ENCODE measurements at places on chromosomes 1 and 21.

- no peak for DNase-seq
These were observed 103.8 kb upstream of the ARHGEF16 start for GRCh38 chr1:3350506-3351261.

- no peak for DNase-seq
These were observed 5.9 kb upstream of the PRKAA2 start for GRCh38 chr1:56639211-56639610.

DNA sequence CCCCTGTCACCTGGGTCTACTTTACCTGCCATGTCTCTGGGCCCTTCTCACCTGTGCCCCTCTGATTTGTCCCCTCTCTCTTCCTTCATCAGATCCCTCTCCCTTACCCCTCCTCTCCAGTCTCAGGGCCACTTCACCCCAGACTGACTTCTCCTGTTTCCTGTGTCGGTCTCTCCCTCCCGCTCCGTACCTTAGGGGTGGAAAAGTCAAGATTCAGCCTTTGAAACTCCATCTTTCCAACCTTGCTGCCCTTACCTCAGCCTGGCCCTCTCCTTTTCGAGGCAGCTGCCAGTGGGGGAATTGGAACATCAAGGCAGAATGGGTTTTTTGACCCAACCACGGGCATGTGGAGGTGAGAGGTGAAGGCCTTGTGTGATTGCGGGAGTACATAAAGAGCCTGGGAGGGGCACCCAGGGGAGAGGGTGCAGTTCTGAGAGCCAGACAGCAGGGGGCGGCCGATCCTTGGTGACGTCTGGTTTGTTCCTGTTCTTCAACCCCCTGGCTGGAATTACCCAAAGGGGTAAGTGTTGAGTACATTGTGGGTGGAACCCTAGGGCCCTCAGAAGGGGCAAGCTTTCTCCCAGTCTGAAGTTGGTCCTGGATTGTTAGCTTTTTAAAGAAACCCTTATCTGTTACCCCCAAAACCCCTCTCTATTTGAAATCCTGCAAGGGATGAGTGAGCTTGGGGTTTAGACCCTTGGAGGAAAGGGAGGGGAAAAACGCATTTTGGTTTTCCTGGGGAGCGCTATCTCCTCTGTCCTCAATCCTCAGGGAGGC is 12.3 kb upstream of the DMBX1 start:
- DNase-seq = no peak

DNA sequence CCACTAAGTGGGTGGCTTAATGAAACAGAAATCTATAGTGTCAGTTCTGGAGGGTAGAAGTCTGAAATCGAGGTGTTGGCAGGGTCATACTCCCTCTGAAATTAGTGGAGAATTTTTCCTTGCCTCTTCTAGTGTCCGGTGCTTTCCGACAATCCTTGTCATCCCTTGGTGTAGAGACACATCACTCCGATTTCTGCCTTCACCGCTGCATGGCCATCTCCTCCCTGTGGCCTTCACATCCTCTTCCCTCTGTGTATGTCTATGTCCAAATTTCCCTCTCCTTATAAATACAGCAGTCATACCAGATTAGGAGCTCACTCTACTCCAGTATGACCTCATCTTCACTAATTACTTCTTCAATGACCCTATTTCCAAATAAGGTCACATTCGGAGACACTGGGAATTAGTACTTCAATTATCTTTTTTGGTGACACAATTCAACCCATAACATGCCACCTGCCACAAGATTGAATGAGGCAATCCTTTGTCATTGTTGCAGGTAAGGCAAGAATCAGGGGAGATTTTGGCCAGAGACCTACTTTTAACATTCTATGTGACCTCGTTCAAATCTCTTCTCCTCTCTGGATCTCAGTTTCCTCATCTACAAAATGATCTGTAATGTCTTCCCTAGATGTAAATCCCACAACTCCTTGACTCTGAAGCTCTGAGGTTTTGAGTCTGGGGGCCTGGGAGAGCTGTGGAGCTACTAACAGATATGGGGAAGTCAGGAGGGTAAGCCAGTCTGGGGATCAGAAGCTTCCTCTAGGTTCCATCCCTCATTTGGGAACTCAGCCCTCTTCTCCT is 16.1 kb downstream of the NAV1 start:
- no peak for DNase-seq

DNA sequence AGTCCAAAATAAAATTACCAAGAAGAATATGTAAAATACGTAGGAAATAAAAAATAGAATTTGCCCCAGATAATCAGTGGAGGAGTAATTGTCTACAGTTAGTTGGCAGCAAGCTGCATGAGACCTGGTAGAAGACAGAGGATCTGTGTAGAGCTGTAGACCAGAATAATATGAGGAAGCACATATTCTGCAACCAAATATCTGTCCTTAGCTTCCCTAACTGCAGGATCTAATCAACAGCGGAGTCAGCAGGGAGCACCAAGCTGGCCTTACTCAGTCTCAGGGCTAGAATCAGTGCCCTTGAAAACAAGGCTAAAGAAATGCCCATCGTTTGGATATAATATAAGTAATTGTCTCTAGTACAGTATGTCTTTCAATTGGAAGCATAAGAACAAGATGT is 6.1 kb upstream of the GCSAML start:
- no peak for DNase-seq

GRCh38 chr1:3183813-3184212 is 114.8 kb downstream of the PRDM16 start:
- no peak for DNase-seq

- no peak for DNase-seq
These were observed 247.9 kb upstream of the LYPLAL1 start for GRCh38 chr1:218925777-218926176.

- DNase-seq = no peak
These were observed 64.8 kb downstream of the SYF2 start for GRCh38 chr1:25167269-25168192.

GRCh38 chr1:22174446-22175220 is 31.7 kb upstream of the WNT4 start:
- DNase-seq = no peak

DNA sequence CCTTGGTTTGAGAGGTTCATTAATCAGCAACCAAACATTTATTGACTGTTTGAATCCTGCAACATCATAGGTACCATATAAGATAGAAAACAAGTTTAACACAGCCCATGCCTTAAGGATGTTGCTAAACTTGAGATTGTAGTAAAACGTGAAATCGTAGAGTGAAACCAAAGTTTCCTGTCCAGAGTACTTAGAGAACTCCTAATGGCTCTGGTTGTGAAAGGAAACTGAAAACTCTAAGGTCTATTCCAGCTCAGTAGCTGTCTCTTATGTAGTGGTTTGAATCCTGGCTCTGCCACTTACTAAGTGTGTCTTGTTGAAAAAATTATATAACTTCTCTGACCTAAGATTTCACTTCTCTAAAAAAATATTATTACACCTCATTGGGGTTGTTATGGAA is 310.9 kb downstream of the NTNG1 start:
- no peak for DNase-seq

DNA sequence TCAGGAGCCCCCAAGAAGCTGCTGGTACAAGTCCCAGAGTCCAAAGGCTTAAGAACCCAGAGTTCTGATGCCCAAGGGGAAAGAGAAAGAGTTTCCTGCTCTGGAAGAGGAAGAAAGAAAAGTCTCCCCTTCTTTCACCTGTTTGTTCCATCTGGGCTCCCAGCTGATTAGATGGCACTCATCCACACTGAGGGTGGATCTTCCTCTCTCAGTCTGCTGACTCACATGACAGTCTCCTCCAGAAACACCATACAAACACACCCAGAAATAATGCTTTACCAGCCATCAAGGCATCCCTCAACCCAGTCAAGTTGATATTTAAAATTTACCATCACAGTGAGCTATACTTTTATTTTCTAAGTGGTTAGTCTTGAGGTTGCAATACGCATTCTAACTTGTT is 257.9 kb downstream of the PAPPA2 start:
- DNase-seq = no peak

- DNase-seq = no peak
These were observed 316.2 kb downstream of the HMCN1 start for GRCh38 chr1:186050360-186050759.

DNA sequence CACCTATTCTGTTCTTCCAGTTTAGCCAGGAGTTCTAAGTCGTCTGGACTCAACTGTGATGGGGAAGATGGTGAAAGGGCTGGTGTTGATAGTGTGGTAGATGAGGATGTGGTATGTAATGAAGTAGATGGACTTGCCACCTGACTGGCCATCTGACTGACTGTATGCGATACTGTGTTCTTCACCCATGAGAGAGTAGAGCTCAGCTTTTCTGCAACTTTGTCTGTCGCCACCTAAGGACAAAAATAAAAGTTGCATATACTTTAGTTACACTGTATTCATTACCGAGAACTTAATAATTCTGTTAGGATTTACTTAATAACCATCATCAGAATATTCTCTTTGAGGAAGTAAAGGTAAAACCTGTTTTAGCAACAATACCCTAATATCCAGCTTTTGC is 48.5 kb downstream of the EVI5 start:
- no peak for DNase-seq

DNA sequence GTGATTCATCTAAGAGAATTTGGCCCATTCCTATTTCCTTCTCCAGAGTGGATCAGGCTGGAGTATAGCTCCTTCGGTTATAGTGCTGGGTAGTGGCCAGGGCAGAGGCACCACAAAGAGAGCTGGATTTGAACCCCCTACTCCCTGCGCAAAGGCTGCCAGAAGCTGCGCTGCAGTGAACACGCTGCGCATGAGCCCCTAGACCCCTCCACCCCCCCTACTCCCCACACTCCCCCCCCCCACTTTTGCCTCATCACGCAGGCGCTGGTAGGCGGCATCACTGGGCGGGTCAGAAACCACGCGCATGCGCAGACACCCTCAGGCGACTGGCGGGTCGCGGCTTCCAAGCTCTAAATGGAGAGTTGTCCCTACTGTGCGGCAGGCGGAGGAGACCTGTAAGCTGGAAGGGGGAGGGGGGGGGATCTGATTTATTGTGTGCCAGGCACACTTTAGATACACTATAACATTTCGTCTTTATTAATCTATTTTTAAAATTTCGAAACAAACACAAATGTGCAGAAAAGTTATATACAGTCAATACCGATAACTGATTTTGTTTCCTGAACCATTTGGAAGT is 38.7 kb upstream of the HMGN1 start:
- no peak for DNase-seq

DNA sequence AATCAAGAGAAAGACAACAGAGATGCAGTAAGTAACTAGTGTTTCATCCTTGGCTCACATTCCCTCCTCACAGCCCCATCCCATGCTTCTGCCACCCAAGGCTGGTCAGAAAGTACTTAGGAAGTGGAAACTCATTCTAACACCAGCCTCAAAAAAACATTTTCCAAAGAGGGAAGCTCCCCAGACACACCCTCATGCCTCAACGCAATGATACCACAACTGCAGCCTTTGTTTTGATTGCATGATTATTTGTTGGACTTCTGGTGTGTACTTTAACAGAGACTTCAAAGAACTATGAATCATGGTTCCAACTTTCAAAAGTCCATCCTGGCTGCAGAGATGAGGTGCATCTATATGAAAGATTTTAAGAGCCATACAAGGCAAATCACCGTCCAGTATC is 45.2 kb upstream of the KCNA3 start:
- no peak for DNase-seq
